NCI-H1694 treated with DMSO at 0.1 percent for 48 hours (cell line): ENCODE measurements at places on chromosomes 1 and 21.

DNA sequence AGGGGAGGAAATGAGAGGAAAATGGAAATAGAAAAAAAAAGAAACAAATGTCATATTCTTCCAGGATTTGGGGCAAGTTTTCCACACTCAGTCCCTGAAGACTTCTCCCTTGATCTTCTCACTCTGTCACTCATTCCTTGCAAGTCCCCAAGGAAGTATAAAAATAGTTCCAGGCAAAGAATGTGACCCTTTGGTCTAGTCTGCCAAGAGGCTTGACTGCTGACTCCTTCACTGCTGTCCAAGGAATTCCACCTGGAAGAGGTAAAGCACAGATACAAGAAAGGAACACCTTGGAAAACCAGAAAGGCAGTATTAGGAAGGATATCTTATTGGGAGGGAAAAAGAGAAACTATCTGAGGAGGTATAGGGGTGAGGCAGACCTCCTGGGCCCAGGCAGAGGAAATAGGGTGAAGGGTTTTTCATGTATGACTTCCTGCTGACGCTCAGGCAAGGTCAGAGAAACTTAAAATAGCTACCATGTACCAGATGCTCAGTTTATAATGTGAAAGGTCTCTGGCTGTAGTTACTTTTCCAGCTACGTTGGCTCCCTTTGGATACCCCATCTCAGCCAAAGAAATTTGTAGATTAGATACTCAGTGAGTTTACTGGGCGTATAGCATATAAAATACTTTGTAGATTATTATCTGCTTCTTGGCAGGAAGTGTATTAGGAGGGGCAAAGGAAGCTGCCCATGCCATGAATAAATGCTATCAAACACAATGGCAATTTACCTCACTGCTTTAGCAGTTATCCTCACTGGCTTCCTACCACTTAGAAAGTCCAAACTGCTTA lies 2.0 kb upstream of the GJA5 start:
- no peak for DNase-seq

- DNase-seq: no peak
Measured at GRCh38 chr1:18088077-18088594, 19.5 kb upstream of the IGSF21 start.

DNA sequence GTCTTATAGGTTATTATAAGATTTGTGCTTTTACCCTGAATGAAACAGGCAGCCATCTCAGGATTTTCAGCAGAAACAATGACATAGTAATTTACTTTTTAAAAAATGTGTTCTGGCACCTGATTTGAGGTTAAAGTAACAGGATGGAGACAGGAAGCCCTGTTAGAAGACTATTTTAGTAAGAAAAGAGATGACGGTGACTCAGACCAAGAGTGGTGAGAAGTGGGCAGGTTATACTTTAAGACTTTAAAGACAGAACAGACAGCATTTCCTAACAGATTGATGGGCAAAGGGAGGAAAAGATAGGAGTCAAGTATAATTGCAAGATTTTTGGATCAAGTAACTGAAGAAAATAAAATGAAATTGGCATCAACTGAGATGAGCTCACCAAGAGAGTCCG lies 436.8 kb upstream of the NR5A2 start:
- DNase-seq: no peak

- peak; percentile 7 for DNase-seq
Measured at GRCh38 chr1:201357636-201358348, 19.7 kb downstream of the TNNT2 start.

DNA sequence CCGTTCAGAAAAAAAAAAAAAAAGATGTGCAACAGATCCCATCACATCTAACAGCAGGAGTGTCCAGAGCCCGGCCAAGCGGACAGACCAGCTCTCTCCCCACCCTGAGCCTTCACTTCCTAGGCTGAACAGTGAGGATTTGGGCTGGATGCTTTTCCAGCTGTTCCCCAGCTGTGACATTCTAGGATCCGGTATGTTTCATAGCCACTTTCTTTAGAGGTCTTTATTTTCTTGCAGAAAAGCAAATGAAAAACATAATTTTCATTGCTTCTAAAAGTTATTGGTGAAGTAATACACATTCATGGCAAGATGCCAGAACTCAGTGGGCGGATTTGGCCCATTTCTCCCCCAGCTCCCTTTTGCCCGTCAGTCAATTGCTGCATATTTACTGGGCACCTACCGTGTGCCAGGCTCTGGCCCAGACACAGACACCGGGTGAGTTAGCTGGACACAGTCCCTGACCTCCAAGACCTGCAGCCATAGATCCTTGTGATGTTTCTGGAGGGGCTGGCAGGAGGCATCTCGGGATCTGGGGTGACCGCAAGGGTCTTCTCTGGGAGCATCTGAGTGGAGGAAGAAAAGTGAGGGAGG lies 213.7 kb upstream of the VAMP3 start:
- DNase-seq: no peak
